ENCODE measurements at places on chromosomes 3 and 15.

- peak; percentile 68 for DNase-seq
Measured at GRCh38 chr3:179921500-179921899, 115.2 kb downstream of the PEX5L start.

- no peak for DNase-seq
Measured at GRCh38 chr3:186464424-186465093, 79.6 kb downstream of the CRYGS start.

DNA sequence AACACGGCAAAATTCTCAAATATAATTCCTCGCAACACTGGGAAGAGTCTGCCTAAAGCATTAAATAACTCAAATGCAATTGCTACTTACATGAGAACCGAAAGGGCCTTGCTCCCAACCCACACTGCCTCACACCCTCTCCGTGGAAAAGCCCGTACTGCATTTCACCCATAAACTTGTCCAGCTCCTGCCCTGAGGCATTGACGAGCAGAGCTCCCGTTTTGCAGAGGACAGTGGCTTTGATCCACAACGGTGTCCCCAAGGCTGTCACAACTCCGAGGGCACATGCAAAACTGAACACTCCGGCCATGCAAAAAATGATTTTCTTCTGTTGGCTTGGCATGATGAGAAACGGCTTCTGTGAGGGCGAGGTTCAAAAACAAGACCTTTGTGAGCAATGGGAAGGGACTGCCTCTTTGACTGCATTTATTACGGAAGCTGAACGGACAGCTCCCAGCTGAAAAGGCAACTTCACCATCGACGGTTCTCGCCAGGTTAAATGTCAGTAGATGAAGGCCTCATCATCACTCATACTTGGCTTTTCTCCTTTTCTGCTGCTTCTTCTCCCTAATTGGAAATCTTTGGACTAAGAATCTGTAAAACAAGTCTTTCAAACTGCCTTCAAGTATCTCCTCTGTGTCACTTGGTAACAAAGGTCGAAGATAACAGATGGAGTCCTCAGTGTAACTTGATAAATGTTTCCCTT, at the start of gene CLRN1:
CLRN1 (minus strand) TSS at position 362 of the 706 bp plus-strand sequence; CDS start at position 343, 19 bp downstream.
- DNase-seq: no peak

GRCh38 chr3:139577909-139578308, 38.4 kb upstream of the RBP1 start:
- DNase-seq: no peak

- DNase-seq: no peak
Measured at GRCh38 chr15:92625251-92625980, 30.2 kb downstream of the FAM174B start.

DNA sequence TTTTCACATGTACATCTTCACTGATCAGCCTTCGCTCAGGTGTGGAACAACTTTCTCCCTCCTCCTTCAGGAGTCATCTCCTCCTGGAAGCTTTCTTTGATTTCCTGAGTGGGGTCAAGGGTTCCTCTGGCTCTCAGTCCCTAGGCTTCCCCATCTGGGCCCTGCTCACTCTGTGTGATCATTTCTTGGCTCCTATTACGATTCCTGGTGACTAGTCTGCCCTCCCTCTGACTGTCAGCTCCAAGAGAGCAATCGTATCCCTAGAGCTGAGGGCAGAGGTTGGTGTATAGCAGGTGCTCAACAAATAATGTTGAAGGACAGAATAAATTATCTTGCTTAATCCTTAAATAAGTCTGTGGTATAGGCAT, 15.3 kb upstream of the PRKCD start:
- DNase-seq: peak; percentile 56

DNA sequence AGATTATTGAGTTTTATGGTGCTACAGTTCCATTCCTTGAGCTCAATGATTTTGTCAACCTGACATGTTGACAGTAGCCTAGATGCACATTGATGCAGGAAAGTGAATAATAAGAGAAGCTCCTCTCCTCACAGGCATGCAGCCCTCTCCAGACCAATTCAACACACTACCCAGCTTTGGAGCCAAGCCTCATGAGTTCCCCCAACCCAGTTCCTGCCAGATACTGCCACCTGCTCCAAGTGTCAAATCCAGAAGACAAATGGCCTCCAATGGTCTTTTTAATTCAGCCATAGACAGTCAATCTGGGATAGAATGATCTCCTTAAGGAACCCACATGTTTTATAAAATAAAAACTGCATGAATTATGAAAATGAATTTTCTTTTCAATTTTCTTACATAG, 83.7 kb upstream of the ARHGEF3 start:
- no peak for DNase-seq

GRCh38 chr3:128146201-128146600, 7.1 kb upstream of the EEFSEC start:
- no peak for DNase-seq

DNA sequence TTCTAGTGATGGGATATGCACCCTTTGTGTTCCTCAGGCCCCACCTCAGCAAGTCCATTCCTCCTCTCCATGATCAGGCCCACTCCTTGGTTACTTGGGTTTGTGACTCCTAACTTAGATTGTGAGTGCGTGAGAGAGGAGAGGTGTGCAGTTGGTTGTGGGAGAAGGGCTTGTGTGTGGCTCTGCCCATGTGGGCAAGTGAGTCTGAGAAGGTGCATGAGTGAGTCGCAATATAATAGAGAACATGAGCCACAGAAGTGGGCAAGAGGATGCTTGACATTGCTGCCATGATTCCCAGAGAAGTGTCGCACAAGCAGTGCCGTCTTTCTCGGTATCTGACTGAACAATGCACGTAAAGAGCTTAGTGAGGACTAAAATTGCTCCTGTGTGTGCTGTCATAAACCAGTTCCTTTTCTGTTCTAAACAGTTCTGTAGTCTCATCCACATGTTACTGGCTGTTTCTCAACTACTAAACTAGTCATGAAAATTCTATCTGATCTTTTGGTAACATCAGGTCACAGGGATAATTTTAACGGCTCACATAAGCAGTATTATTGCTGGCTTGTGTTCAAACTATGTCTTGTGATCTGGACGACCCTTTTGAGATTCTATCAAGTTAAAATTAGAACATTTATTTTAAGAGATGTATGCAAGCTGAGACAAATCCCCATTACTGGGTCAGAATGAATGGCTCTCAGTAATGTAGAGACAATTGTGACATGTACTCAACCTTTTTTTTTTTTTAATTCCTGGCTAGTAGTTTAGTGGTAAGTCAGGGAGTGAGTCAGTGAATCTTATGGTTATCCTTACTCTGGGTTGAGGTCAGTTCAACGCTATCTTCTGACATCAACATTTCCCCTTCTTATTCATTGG, 25.6 kb downstream of the GYG1 start:
- no peak for DNase-seq

- no peak for DNase-seq
Measured at GRCh38 chr15:77282333-77282732, 137.6 kb downstream of the PEAK1 start.

- no peak for DNase-seq
Measured at GRCh38 chr15:80068578-80068977, 9.1 kb downstream of the ZFAND6 start.

DNA sequence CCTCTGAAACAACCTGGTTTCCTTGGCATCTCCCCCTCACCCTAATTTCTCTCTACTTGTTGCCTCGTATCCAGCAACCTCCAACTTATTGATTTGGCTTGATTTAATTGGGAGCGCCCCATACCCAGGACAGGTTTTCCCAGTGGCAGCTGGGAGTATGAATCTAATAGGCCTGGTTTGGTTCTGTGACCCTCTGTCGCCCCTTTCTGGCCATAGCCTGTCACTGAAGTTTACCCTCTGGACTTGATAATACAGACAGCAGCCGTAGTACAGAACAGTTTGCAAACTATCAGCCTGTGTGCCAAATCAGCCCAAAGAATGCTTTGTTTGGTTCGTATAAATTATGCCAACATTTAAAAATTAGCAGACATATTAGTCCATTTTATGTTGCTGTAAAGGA, 525.1 kb upstream of the GOLIM4 start:
- DNase-seq: peak; percentile 25

GRCh38 chr3:112602217-112602838, 38.6 kb downstream of the CCDC80 start:
- DNase-seq: no peak

GRCh38 chr15:63892794-63893441, 59.2 kb upstream of the HERC1 start:
- no peak for DNase-seq

GRCh38 chr3:190673148-190673547, 159.3 kb downstream of the IL1RAP start:
- no peak for DNase-seq

DNA sequence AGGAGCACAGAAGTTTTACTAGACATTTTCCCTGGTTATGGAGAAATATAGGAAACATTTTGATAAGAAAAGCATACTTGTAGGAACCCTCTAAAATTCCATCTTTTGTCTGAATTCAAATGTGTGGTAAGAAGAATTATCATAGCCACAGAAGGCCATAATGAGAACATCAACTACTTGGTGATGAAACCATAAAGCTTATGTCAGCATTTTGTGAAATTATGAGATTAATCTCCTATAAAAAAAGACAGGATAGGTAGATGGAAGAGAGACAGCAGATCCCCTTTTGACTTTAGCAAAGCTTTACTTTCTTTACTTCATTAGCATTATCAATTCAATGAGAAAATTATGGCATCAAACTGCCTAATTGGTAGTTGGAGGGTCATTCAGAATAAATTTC, 697.0 kb downstream of the IGSF11 start:
- no peak for DNase-seq

DNA sequence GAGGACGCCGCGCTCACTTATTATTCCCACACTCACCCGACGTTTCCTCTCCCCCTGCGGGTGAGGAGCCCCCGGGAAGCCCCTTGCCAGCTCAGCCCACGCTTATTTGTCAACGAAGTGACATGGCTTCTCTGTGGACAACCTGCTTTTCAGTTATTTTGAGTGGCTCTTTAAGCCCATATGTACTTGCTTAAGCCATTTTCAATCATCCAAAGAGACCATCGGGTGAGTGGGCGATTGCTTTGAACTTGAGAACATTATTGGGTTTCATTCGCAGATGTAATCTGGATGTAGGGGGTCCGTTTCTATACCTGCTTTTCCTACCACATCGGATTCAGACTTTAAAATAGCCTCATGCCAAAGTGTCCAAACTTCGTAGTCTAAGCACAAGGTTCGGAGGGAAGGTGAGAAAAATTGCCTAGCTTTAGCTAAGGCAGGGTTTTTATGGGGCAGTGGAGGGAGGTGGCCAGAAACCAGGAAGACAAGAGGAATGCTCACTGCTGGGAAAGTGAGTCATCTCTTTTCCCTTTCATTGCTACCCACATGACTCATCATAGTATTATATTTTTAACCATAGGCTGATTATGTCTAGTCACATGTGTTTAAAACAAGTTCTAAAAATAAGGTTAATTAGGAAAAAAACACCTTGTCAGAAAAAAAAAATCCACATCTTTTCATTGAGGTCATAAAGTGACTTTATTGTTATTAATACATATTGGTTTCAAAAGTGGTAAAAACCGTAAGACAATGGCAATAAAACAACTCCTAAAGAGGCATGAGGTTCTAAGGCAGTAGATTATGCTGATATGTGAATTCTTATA, 773.1 kb upstream of the NR2F2 start:
- no peak for DNase-seq

DNA sequence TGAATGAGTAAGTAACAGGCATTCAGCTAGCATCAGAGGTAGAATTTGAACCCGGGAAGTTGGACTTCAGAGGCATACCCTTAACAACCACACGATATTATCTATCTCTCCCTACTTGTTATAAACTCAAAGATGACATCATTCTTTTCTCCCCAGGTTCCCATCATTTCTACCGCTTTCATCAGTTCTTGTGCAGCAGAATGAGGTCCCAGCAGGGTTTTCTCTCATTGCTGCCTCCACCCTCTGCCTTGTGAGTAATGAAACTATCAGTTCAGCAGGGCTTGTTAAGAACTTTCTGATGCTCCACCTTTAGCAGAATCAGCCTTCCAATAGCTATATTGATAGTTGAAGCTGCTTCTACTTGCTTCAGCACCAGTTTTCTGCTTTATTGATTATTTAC, 487.5 kb upstream of the KCNMB2 start:
- DNase-seq: no peak

DNA sequence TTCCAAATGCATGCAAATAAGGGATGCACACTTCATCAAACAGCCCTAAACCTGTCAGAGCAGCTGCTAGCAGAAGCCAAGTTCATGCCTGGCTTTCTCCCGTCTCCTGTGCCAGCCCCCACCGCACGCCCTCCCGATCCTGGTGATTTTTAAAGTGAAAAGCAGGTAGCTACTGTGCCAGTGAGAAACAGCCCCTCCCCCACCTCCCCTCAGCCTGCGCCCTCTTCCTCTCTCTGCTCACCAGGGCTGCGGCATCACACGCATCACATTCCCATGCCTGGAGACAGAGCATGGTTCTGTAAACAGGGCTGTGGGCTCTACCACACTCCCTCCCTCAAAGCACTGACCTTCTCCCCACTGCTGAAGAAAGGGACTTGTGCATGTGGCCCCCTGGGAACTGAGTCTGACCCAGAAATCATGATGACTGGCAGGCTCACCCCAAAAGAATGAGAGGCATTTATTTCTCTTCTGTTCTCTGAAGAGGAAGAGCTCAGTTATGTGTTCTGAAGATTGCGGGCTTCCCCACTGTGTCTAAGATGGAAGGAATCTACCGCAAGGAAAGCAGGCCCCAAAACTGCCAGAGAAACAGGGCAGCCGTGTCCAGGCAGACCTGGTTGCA, 14.5 kb upstream of the SLC6A1 start:
- DNase-seq: no peak

DNA sequence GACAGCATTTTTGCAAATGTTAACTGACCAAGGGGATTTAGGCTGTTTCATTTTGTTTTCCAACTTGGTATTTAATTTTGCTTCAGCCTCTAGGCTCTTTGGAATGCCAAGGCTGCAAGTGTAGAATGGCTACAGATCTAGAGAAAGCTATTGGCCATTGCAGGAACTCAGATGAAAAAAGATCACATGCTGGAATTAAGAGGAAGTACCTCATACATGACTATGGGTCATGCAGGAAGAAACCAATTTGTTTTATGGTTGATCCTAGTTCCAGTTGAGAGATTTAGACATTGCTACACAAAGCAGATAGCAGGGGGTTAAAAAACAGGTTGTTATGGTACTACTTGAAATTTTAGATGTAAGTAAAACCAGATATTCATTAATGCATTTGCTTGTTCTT, 12.7 kb upstream of the CLDN16 start:
- DNase-seq: no peak

GRCh38 chr15:76335307-76336253, 993 bp upstream of the ISL2 start:
- DNase-seq: no peak

GRCh38 chr3:45486136-45486535, 97.8 kb downstream of the LARS2 start:
- DNase-seq: no peak

DNA sequence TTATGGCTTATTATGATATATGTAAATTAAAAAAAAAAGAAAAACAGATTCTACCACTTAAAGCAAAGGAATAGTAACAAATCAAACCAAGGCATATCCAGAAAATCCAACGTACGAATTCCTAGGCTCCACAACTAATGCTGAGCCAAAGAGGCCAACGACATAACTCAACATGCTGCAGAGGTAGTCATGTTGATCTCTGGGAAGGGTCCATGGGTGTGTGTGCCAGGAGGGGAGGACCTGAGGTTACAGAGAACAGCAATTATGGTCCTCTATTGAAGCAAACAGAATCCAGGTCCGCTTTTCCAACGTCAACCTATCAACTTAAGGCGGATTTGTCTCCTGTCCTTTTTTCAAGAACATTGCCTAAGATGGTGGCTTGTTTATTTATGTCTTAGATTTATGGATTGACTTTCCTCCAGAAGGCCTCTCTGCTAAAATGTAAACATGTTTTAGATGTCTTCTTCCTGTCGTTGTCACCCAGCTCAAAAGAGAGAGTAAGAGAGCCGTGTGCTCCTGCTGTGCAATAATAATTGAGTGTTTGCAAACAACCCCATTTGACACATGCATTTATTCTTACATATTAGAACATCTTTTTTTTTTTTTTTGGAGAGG, 20.4 kb downstream of the NANOGP8 start:
- no peak for DNase-seq
